ENCODE measurements at places on chromosomes 2 and 18.

GRCh38 chr2:42706836-42707235 is 57.1 kb downstream of the OXER1 start:
- no peak for DNase-seq

- no peak for DNase-seq
These were observed 33.6 kb downstream of the TWIST2 start for GRCh38 chr2:238881353-238882081.

GRCh38 chr2:203846490-203847105 is 21.0 kb upstream of the CTLA4 start:
- no peak for DNase-seq

- no peak for DNase-seq
These were observed 318.9 kb upstream of the TRIB2 start for GRCh38 chr2:12397854-12398253.

- no peak for DNase-seq
These were observed 99.9 kb downstream of the TRIB2 start for GRCh38 chr2:12816379-12817306.

DNA sequence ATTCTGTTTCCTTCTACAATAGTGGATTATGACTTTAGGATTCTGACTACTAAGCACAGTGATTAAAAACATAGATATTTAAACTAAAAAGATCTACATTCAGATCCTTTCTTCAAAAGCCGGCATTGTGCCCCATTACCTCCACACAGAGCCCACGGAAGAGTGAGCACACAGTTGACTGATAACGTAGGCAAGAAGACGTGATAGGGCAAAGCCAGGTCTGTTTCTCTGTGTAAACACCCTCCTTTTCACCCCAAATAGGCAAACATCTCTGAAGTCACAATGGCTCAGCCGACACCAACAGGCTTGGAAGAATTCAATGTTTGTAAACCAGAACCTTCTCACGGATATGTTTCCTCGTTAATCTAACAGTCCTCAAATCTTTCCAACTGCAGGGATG is 302.9 kb downstream of the CMPK2 start:
- no peak for DNase-seq

DNA sequence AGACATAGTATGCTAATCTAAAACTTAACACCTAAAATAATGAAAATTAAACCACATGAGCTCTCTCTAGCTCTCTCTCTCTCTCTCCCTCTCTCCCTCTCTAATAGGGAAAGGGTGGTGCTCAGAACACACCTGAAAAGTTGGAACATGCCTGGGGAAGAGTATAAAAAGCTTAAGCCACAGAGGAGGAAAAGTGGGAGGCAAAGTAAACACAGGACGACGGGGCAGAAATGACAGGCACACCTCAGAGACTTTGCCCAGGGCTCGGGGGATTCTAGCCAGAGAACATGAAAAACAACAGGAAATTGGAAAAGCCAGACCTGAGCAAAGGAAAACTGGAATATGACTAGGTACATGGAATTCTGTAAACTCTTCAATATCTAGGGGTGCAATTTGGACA is 666.1 kb downstream of the BCL11A start:
- no peak for DNase-seq

DNA sequence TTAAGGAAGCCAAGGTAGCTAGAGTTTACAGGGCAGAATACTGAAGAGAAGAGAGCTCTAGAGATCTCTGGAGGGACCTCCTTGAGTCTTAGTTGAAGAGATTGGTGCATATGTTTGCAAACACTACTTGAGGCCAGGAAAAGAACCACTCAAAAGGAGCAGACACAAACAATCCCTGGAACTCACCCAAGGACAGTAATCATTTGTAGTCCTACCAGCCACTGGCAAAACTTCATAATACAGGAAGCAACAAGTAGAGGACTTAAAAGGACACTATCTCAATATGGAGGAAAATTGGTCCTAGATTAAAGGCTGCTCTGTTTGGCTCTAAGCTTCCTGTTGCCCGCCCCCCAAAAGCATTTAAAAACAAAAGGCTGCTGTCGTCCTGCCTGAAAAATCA is 46.9 kb upstream of the UBXN4 start:
- no peak for DNase-seq

GRCh38 chr2:174666845-174667244 is 69.2 kb upstream of the WIPF1 start:
- no peak for DNase-seq

DNA sequence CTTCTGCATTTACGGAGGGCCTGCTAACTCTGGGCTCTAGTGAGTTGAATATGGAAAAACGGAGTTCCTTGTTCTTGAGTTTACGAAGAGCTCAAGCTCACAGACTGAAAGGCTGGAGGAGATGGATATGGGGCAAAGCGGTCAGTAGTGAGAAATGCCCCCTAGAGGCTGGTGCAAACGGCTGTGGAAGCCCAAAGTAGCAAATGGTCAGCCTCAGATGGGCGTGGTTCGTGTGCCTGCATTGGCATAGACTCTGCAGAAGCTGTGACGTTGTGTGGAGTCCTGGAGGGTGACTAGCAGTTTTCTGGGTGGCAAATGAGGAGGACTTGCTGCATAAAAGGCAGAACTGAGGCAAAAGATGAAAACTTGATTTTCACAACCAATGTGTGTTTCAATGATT is 93.6 kb upstream of the TWIST2 start:
- DNase-seq: no peak

DNA sequence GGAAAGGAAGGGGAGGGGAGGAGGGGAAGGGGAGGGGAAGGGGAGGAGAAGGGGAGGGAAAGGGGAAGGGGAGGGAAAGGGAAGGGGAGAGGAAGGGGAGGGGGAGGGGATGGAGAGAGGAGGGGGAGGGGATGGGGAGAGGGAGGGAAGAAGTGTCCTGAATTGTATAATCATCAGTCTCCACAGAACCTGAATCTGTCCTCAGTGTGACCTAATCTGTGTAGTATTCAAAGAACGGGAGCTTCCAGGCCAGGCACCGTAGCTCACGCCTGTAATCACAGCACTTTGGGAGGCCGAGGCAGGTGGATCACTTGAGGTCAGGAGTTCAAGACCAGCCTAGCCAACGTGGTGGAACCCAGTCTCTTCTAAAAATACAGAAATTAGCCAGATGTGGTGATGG is 41.1 kb upstream of the CCDC150 start:
- no peak for DNase-seq

DNA sequence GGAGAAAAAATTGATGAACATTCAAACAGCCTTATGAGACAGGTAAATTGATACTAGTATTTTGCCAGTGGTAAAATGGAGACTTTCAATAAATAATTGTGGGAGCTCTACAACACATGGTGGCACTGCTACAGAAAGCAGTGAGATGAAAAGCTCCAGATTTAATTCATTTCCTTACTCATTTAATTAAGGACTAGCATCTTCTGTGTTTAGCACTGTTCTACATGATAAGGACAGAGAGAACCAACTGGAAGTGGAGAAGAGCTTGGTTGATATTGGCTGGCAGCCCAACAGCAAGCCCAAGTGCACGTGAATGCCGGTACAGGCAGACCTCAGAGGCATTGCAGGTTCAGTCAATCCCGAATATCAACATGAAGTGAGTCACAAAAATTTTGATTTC is 470.4 kb upstream of the MYT1L start:
- DNase-seq: no peak

DNA sequence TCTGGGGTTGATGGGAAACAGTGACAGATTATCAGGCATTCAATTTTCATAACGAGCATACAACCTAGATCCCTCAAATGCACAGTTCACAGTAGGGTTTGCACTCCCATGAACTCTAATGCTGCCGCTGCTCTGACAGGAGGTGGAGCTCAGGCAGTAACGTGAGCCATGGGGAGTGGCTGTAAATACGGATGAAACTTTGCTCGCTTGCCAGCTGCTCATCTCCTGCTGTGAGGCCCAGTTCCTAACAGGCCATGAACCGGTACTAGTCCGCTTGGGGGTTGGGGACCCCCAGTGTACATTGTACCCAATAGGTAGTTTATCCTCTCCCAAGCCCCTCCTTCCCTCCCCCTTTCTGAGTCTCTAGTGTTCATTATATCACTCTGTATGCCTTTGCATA is 94.6 kb downstream of the PTH2R start:
- no peak for DNase-seq

GRCh38 chr2:219434718-219435525 is at the start of gene SPEG:
Gene SPEG (plus strand): TSS chr2:219434843. CDS start chr2:219434978, 135 bp downstream.
- no peak for DNase-seq

GRCh38 chr2:40028792-40029488 is 249.9 kb upstream of the THUMPD2 start:
- no peak for DNase-seq

DNA sequence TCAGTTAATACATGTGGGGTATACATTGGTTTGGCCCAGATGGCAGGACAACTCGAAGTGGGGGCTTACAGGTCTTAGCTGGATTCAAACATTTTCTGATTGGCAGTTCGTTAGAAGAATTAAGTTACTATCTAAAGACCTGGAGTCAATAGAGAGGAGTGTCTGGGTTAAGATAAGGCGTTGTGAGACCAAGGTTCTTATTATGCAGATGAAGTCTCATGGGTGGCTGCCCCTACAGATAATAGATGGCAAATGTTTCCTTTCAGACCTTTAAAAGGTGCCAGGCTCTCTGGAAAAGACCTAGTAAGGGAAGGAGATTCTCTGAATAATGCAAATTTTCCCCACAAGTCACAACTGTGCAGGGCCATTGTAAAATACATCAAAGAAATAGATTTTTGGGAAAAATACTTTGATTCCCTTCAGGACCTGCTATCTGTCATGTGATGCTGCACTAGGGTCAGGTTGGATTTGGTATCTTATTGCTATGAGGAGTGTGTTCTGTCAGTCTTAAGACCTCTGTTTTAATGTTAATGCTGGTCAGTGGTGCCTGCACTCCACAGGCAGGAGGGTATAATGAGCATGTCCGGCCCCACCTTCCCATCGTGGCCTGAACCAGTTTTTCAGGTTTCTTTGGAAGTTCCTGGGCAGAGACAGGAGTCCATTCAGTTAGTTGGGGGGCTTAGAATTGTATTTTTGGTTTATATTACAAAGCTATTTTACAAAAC is 14.3 kb upstream of the MC5R start:
- DNase-seq: no peak

GRCh38 chr2:54574860-54575247 is 118.7 kb downstream of the SPTBN1 start:
- DNase-seq: no peak

DNA sequence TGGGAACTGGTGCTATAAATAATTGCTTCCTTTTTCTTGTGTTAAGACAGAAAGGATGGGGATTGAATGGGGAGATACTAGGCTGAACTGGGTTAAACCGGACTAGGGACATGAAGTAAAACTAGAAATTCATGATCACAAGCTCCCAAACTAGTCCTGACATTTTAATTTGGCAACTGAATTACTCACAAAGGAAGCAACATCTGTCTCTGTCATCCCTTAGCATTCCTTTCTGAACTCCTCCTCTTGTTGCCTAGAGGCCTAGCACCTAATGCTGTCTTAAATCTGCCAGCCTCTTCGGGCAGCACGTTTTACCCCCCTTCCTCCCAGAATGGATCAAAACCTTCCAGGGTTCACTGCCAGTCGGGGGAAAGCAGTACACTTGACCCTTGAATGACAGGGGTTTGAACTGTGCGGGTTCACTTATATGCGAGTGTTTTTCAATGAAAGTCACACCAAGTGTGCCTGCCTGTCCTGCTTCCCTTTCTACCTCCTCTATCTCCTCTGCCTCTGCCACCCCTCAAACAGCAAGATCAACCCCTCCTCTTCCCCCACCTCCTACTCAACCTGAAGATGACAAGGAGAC is 8.2 kb downstream of the KCTD1 start:
- no peak for DNase-seq

DNA sequence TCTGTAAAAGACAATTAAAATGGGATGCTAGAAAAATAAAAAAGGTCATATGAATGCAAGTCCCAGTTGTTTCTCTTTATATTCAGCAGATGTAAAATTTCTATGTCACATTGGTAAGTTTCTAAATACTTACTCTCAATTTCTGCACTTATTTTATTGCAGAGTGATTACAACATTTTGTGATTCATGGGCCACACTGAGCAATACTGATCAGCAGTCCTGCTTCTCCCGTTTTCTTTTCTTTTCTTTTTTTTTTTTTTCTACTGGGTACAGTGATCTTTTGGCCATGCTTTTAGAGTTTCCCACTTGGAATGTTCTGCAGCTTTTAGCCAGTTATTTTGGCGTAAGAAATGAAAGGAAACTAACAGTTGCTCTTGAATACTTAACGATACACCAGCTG is 38.8 kb downstream of the LIMS1 start:
- no peak for DNase-seq

DNA sequence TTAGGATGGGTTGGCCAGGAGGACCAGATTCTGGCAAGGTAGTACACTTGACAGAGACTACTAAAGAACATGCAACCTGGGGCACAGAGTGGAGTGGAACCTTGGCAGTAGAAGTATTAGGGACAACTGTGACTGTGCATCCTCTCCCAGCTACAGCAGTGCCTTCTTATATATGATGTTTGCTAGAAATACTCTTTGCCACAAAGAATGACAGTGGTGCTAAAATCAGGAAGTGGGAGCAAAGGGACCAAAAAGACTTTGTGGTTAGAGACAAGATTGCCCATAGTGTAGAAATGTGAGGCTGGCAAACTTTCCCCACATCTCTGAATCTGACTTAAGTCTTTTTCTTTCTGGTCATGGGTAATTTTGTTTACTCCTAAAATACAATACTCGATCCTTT is 9.4 kb upstream of the SLC38A11 start:
- no peak for DNase-seq

GRCh38 chr18:22800551-22800951 is 132.6 kb upstream of the RBBP8 start:
- no peak for DNase-seq

GRCh38 chr2:31023541-31023940 is 114.7 kb downstream of the GALNT14 start:
- no peak for DNase-seq

DNA sequence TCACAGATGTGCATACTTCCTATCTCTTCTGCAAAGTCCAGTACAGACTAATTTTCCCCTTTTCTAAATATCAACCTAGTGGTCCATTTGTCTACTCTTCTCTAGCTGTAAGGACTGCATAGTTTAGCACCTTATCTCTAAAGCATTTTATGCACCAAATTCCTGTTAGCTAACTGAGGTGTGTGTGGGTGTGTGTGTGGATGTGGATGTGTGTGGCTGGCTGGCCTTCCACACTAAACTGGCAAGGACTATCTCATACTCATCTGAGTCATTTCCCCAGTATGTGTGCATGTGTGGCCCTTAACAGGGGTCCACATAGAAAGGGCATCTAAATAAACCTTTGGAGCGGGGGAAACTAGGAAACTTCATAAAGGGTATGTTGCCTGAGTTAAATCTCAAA is 139.6 kb downstream of the TTC32 start:
- no peak for DNase-seq

GRCh38 chr2:218006741-218007140 is 3.9 kb upstream of the TNS1 start:
- no peak for DNase-seq

GRCh38 chr18:3972291-3972930 is 482.7 kb downstream of the DLGAP1 start:
- DNase-seq: no peak

GRCh38 chr2:238320648-238321281 is 447 bp downstream of the TRAF3IP1 start:
- no peak for DNase-seq

DNA sequence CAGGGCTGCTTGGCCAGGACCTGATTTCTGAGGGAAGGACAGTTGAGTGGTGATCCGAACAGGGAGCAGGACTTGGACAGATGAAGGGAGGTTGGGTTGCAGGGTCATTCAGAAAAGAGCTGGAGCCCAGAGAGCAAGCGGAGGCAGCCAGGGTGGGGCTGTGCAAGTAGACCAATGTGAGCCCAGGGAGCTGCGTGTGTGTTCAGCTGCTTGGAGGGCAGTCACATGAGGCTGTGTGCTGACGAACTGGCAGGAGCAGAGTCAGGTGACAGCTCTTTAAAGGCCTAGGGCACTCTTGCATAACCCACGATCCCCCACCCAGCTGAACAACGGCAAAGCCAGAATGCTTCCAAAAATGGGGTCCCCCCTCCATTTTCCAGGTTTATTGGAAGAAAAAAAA is 4.6 kb upstream of the MLPH start:
- DNase-seq: peak; percentile 92

All from testis (tissue), 5 donors.